ENCODE measurements at places on chromosomes 6 and 20. TPM values are rescaled to one million over a fixed set of nuclear protein-coding genes. Genes with fewer than 3 reads are reported as not detected.

MAK gene
- 0.35 TPM for total RNA-seq

GRCh38 chr20:19012676-19013075 is 199.1 kb downstream of the SCP2D1 start:
- peak; percentile 57 for DNase-seq
- no peaks in the 10 kb centered on the region for H3K36me3 ChIP-seq
- H3K27ac ChIP-seq, result no peak overlapping the region

- H3K36me3 ChIP-seq, result peaks cover 29% of the 10 kb centered on the region
- H3K27me3 ChIP-seq, result no peaks in the 10 kb centered on the region
- no peak overlapping the region for H3K27ac ChIP-seq
- H3K4me1 ChIP-seq, result no peaks in the 10 kb centered on the region
- H3K4me3 ChIP-seq, result no peak overlapping the region
These were observed 31.8 kb downstream of the SNX14 start for GRCh38 chr6:85561750-85562357.

DNA sequence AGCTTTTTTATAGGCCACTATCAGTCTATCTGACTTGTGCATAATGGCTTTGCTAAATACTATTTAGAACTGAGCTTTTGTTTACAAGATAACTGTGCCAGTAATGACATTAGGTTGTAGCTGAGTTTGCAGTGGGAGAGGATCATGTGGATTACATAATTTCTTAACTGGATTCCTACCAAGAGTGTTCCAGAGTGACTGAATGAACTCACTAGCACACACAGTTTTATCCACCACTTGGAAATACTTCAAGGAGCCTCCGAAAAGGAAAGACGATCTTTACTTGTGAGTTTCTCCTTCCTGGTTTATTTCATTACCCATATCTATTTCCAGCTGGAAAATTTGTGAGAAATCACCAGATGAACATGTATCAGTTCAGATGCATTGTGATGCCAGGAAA is 10.9 kb upstream of the SYNE1 start:
- H3K4me3 ChIP-seq, result no peak overlapping the region
- H3K36me3 ChIP-seq, result no peaks in the 10 kb centered on the region
- no peak overlapping the region for H3K27ac ChIP-seq
- DNase-seq, result no peak
- no peaks in the 10 kb centered on the region for H3K27me3 ChIP-seq

- H3K4me3 ChIP-seq, result no peak overlapping the region
- no peak overlapping the region for H3K27ac ChIP-seq
- H3K27me3 ChIP-seq, result no peaks in the 10 kb centered on the region
- no peaks in the 10 kb centered on the region for H3K36me3 ChIP-seq
- DNase-seq, result no peak
- no peaks in the 10 kb centered on the region for H3K4me1 ChIP-seq
These were observed 66.0 kb upstream of the GPR6 start for GRCh38 chr6:109912118-109912517.

GRCh38 chr20:63567136-63567385 is 7.0 kb downstream of the HELZ2 start:
- no peak overlapping the region for H3K4me3 ChIP-seq
- no peaks in the 10 kb centered on the region for H3K27me3 ChIP-seq
- no peaks in the 10 kb centered on the region for H3K4me1 ChIP-seq
- no peak for DNase-seq
- H3K27ac ChIP-seq, result no peak overlapping the region

BNIP5 gene
- not detected for total RNA-seq

GRCh38 chr6:54267798-54268197 is 40.4 kb upstream of the TINAG start:
- peaks cover 3% of the 10 kb centered on the region for H3K4me1 ChIP-seq
- DNase-seq, result peak; percentile 62
- H3K27me3 ChIP-seq, result no peaks in the 10 kb centered on the region
- no peaks in the 10 kb centered on the region for H3K36me3 ChIP-seq
- H3K4me3 ChIP-seq, result no peak overlapping the region

DNA sequence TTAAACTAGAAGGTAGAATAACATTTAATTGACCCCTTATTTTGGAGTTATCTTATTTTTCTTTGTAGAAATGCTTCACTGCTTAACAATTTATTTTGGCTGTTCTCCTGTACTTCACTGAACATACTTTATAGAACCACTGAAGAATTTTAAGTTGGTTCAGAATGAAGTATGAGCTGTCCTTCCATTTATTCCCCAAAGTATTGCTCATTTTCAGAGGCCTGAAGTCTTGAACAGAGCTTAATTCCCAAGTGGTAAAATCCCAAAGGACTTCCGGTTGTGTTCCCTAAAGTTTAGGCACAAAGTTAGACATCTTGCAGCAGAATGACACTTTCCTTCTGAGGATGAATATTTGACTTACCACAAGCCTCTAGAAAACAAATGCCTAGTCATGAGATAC is 233.3 kb downstream of the TINAG start:
- H3K4me3 ChIP-seq, result no peak overlapping the region
- H3K4me1 ChIP-seq, result peaks cover 3% of the 10 kb centered on the region
- no peaks in the 10 kb centered on the region for H3K36me3 ChIP-seq

IRAK1BP1 gene
- 5.0 TPM for total RNA-seq

GRCh38 chr6:20117474-20117873 is 94.8 kb downstream of the MBOAT1 start:
- no peaks in the 10 kb centered on the region for H3K27me3 ChIP-seq
- H3K4me1 ChIP-seq, result peaks cover 6% of the 10 kb centered on the region
- DNase-seq, result peak; percentile 75
- H3K27ac ChIP-seq, result no peak overlapping the region

DNA sequence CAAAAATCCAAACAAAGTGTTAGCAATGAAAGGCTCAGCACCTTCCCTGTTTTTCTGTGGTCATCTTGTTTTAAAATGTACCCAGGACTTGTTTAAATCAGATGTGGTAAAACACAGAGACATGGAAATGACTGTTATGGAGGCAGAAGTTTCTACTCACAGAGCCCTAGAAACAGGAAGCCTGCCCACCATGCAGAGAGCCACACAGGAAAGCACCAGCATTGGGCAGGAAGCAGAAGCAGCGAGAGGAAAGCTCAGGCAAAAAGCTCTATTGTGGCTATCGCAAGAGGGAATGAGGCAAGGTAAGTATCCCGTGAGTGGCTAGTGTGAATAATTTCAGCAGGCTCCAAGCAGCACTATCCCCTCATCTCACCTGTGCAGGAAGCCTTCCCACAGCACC is 42.8 kb downstream of the GPR6 start:
- no peaks in the 10 kb centered on the region for H3K4me1 ChIP-seq
- no peaks in the 10 kb centered on the region for H3K36me3 ChIP-seq
- H3K27me3 ChIP-seq, result peaks cover 7% of the 10 kb centered on the region
- no peak for DNase-seq

EPM2A gene
- total RNA-seq, result 5.1 TPM

DNA sequence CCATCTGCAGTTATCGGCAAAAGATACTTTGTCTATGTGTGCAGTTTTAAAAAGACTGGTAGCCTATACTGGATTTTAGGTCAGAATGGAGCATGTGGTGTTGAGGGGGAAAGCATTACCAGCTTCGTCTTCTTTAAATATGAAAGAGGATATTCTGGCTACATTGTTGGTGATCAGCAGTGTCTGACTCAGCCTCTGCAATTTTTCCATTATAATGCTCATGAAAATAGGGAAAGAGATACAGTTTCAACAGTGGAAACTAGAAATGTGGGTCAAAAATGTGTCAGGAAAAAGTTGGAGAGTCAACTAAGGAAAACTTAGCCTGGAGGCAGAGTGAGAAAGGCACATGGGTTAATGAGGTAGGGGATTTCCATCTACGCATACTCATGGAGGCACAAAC is 45.2 kb downstream of the HDGFL1 start:
- DNase-seq, result no peak
- H3K27me3 ChIP-seq, result no peaks in the 10 kb centered on the region
- H3K27ac ChIP-seq, result no peak overlapping the region
- no peaks in the 10 kb centered on the region for H3K4me1 ChIP-seq
- no peaks in the 10 kb centered on the region for H3K36me3 ChIP-seq

PTCRA gene
- total RNA-seq, result not detected

PGC gene
- total RNA-seq, result not detected

DNA sequence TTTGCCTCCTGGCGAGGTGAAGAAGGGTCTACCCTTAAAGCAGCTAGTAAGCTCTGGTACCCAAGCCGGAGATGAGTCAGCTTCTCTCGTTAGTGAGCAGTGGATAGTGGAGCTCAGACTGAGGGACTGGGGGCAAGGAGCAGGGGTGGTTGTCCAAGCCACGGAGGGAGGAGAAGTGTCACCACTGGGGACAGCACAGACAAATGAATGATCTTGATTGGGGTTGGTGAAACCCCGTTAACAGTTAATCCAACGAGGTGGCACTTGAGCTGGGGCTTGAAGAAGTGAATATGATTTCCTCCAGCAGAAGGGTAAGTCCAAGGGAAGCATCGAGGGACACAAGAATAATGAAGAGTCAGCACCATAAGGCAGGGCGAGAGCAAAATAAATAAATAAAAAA is 43.0 kb downstream of the JARID2 start:
- no peaks in the 10 kb centered on the region for H3K27me3 ChIP-seq
- no peaks in the 10 kb centered on the region for H3K4me1 ChIP-seq
- H3K27ac ChIP-seq, result no peak overlapping the region
- H3K36me3 ChIP-seq, result peaks cover 19% of the 10 kb centered on the region

SEMG1 gene
- 0.46 TPM for total RNA-seq

- H3K4me1 ChIP-seq, result no peaks in the 10 kb centered on the region
- H3K27me3 ChIP-seq, result no peaks in the 10 kb centered on the region
- no peak overlapping the region for H3K4me3 ChIP-seq
- no peaks in the 10 kb centered on the region for H3K36me3 ChIP-seq
- no peak for DNase-seq
These were observed 113.5 kb downstream of the OTOR start for GRCh38 chr20:16861708-16862107.

- no peaks in the 10 kb centered on the region for H3K36me3 ChIP-seq
- H3K4me1 ChIP-seq, result no peaks in the 10 kb centered on the region
- no peak overlapping the region for H3K27ac ChIP-seq
- no peaks in the 10 kb centered on the region for H3K27me3 ChIP-seq
These were observed 108.3 kb upstream of the PHACTR1 start for GRCh38 chr6:12608016-12608860.

DNA sequence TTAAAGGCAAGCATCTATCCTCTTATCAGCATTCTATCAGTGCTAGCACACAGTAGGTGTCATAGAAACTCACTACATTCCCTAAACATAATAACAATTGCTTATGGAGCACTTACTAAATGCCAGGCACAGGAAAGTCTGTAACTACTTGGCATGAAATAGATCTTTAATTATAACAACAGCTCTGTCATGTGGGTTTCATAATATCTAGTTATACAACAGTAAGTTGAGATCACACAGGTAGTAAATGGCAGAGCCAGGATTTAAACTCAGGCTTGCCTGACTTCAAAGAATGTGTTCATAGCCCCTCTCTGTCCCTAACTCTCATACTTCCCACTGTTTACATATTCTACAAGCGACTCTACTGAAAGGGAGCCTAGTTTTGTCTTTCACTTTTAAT is 66.0 kb upstream of the ENPP5 start:
- no peaks in the 10 kb centered on the region for H3K27me3 ChIP-seq
- H3K4me1 ChIP-seq, result no peaks in the 10 kb centered on the region
- no peak overlapping the region for H3K27ac ChIP-seq

- H3K36me3 ChIP-seq, result no peaks in the 10 kb centered on the region
- peak overlapping the region; percentile 99 for H3K27ac ChIP-seq
- no peaks in the 10 kb centered on the region for H3K27me3 ChIP-seq
- peak overlapping the region; percentile 81 for H3K4me3 ChIP-seq
- peak; percentile 95 for DNase-seq
These were observed 65.8 kb upstream of the CCDC167 start for GRCh38 chr6:37565267-37566110.

DNA sequence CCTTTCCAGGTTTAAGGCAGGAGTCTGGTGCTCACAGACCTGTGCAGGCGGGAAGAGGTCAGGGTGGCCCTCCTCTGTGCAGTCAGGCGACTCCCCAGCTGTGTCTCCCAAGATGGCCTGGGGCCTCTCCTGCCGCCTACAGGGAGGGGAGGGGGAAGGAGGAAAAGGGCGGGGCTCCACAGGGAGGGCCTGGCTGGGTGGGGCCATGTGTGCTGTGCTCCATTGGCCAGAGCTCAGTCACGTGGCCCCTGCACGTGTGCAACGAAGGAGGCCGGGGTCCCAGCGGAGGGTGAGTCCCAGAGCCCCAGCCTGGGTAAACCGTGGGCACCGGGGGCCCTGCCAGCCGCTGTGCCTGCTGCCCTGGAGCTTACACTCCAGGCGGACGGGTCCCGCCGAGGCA is 211.6 kb downstream of the ZDHHC14 start:
- H3K4me3 ChIP-seq, result no peak overlapping the region
- H3K4me1 ChIP-seq, result no peaks in the 10 kb centered on the region
- no peak overlapping the region for H3K27ac ChIP-seq
- no peak for DNase-seq
- no peaks in the 10 kb centered on the region for H3K36me3 ChIP-seq
- H3K27me3 ChIP-seq, result no peaks in the 10 kb centered on the region

DNA sequence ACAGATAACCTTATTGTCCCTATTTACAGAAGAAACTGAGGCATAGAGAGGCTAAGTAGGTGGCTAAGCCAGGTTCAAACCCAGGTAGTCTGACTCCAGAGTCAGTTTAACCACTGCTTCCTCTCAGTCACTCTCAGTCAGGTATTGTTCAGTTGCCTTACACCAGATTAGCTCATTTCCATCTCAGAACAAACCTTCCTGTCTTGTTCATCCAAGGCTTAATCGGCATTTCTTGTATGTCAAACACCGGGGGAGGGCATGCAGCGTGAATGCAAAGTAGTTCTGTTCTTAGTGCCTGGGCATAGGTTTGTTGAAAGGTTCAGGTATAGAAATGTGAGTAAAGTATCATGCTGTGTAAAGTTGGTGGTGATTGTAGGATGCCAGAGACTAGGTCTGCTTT is 51.7 kb downstream of the CTNNBL1 start:
- DNase-seq, result peak; percentile 60
- peaks cover 30% of the 10 kb centered on the region for H3K36me3 ChIP-seq
- no peak overlapping the region for H3K27ac ChIP-seq
- no peaks in the 10 kb centered on the region for H3K4me1 ChIP-seq
- no peak overlapping the region for H3K4me3 ChIP-seq

- no peak overlapping the region for H3K4me3 ChIP-seq
- no peak overlapping the region for H3K27ac ChIP-seq
- no peaks in the 10 kb centered on the region for H3K27me3 ChIP-seq
- H3K4me1 ChIP-seq, result no peaks in the 10 kb centered on the region
These were observed 143.0 kb downstream of the GMDS start for GRCh38 chr6:2102316-2102883.

DNA sequence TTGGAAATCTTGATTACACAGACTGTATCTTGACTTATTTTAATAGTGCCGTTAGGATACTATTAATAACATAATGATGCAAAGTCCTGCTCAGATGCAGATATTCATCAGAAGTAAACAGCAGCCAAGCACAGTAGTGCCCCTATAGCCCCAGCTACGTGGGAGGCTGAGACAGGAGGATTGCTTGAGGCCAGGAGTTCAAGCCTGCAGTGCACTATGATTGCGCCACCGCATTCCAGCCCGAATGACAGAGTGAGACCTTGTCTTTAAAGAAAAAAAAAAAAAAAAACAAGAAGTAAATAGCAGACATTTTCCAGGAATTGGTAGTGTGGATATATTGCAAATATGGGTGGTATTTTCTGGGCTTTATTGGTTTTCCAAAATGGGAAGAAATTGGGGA is 61.8 kb downstream of the TULP4 start:
- no peaks in the 10 kb centered on the region for H3K27me3 ChIP-seq
- H3K36me3 ChIP-seq, result peaks cover 6% of the 10 kb centered on the region
- no peak overlapping the region for H3K4me3 ChIP-seq
- no peaks in the 10 kb centered on the region for H3K4me1 ChIP-seq
